ENCODE measurements at places on chromosomes 6 and 20. TPM values are rescaled to one million over a fixed set of nuclear protein-coding genes. Genes with fewer than 3 reads are reported as not detected.

The ANKRD66 gene
- not detected for total RNA-seq

The GID8 gene
- total RNA-seq, result 23.2 TPM

The FAM184A gene
- total RNA-seq, result not detected

The TRIM10 gene
- total RNA-seq, result not detected

The CST1 gene
- 1.1 TPM for total RNA-seq

The GJA10 gene
- total RNA-seq, result not detected

The SLC22A3 gene
- 41.5 TPM for total RNA-seq

The E2F1 gene
- 22.0 TPM for total RNA-seq

The DDO gene
- total RNA-seq, result 0.12 TPM

The ADGRF4 gene
- total RNA-seq, result 9.6 TPM

The GLP1R gene
- total RNA-seq, result not detected

Measured in A549 treated with CORT108297 at 1 μM for 4 hours (cell line).